Keratinocyte (primary cell): ENCODE measurements at places on chromosomes 1 and 21.
A peak's percentile ranks its signal among the peaks of the same experiment; 100 is the strongest.

GRCh38 chr21:31526040-31526439 lies 133.5 kb upstream of the SOD1 start:
- no peak for DNase-seq

GRCh38 chr1:4602462-4603294 lies 51.7 kb upstream of the AJAP1 start:
- no peak for DNase-seq

DNA sequence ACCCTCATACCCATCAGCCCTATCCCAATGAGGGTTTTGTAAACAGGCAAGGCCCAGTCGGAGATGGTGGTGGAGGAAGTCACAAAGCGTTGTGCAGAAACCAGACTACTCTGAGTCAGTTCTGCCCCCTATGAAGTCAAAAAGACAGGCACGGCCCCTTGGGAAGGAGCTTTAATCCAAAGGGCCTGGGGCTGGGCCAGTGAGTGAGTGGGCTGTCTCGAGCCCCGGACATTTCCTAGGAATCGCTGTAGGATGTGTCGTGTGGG lies 442 bp upstream of the AHCYL1 start:
- DNase-seq = no peak

DNA sequence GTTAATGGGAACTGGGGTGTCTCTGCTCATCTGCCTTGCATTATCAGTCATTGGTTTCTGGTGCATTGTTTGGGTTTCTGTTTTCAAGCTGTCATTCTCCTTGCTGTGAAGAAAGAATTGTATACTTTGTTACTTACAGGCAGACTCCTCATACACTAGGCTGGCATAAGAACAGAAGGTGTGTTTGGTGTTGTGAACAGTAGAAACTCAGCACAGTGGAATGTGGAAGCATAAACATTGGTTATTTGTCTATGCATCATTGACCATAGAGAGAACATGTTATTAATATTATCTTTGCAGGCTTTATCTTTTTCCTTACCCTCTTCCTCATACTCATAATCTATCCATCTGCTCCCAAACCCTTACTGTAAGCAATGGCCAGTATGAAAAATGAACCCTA lies 18.2 kb downstream of the C1orf87 start:
- no peak for DNase-seq

GRCh38 chr1:30609999-30610345 lies 113.4 kb downstream of the MATN1 start:
- no peak for DNase-seq

GRCh38 chr1:179767177-179767581 lies 24.1 kb downstream of the FAM163A start:
- no peak for DNase-seq

DNA sequence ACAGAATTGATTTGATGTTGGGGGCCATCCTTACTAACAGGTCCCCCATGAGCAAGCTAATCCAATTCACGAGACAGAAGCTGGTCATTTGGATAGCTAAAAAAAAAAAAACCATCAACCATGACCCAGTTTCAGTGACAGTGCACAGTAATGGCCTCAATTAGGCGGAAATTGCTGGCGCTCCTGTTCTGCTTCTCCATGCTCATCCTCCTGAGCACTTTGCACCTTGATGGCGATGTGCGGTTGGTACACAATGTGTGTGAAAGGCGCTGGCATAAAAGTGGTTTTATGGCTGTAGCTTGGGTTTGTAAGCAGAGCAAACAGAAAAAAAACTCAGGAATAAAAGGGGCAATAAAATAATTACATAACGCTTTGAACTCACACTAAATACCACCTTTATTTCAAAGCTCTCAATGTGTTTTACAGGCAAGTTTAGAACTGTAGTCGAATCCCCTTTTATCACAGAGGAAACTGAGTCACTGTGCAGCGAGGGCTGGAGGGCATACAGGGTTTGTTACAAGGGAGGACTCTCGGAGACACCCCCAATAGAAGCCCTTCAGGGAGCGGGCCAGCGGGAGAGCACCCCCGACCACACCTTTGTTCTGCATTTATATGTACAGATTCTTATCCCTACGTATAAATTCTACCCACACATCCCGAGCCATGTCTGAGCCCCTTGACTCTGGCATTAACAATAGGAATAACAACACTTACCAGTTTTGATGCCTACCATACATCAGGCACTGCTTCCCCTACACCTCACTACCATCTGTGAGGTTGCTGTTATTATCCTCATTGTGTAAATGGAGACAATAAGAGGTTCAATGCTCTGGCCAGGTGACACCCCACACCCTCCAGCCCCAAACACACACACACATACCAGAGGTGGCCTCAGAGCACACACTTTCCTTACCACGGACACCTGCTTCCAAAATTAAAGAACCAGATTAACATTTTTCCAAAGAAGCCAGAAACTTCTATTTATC lies 213.5 kb upstream of the IRF2BP2 start:
- no peak for DNase-seq

GRCh38 chr21:41167348-41168342 lies at the start of gene BACE2:
TSS of gene BACE2 (plus strand) at chr21:41168160. CDS start at chr21:41168264, 104 bp downstream.
- no peak for DNase-seq

- DNase-seq = no peak
Measured at GRCh38 chr1:91701472-91701869, 184.5 kb downstream of the TGFBR3 start.

- DNase-seq = no peak
Measured at GRCh38 chr1:237250055-237250454, 208.1 kb downstream of the RYR2 start.

DNA sequence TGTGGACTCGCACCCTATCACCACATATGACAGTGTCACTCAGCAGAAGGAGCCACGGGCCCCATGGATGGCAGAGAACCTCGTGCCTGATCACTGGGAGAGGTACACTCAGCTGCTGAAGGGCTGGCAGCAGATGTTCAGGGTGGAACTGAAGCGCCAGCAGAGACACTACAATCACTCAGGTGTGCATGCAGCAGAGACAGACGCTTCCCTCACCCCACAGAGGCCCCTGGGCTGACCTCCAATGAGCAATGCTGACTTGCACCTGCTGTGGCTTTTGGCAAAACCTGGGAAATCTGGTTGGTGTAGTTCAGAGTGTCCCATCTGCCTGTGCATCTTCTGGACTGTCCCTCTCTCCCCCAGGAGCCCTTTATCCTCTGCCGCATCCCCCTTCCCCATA lies 51.9 kb downstream of the KIAA1614 start:
- no peak for DNase-seq

- DNase-seq = no peak
Measured at GRCh38 chr1:221031458-221032203, 152.4 kb downstream of the HLX start.

DNA sequence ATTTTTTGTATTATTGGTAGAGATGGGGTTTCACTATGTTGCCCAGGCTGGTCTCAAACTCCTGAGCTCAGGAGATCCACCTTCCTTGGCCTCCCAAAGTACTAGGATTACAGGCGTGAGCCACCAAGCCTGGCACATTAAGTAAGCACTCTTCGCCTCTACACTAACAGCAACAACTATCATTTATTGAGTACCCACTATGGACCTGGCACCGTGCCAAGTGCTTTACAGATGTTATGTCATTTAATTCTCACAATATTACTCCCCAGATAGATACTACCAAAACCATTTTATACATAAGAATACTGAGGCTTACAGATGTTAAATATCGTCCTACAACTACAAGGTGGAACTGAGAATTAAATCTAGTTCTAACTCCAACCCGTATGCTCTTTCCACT lies 50.1 kb downstream of the TUT4 start:
- DNase-seq = no peak

DNA sequence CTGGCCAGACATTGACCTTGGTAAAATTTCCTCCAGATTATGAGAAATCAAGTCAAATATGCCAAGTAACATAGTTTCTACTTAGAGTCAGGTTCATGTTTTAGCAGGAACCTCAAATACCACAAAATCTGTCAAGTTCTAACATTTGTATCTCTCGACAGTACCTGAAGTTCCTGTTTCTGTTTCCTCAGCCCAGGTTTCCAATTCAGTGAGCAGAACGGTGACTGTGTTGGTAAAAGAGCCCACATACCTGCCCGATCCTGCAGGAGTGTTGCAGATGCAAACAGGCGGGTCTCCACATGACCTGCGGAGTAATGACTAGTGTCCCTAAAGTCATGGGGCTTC lies 57.9 kb upstream of the LGALS8 start:
- peak; percentile 83 for DNase-seq

GRCh38 chr1:11749203-11749689 lies 12.7 kb upstream of the C1orf167 start:
- DNase-seq = peak; percentile 32

DNA sequence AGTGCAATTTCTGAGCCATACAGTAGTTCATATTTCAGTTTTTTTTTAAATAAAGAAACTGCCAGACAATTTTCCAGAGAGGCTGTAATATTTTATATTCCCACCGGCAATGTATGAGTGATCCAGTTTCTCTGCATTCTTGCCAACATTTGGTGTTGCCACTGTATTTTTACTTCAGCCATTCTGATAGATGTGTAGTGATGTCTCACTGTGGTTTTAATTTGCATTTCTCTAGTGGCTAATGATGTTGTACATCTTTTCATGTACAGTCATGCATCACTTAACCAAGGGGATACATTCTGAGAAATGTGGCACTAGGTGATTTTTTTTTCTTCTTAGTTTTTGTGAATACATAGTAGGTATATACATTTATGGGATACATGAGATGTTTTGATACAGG lies 99.6 kb downstream of the CENPF start:
- DNase-seq = no peak

- no peak for DNase-seq
Measured at GRCh38 chr1:240946926-240947325, 335.0 kb upstream of the GREM2 start.

GRCh38 chr1:189804352-189804751 lies 673.3 kb downstream of the BRINP3 start:
- no peak for DNase-seq

DNA sequence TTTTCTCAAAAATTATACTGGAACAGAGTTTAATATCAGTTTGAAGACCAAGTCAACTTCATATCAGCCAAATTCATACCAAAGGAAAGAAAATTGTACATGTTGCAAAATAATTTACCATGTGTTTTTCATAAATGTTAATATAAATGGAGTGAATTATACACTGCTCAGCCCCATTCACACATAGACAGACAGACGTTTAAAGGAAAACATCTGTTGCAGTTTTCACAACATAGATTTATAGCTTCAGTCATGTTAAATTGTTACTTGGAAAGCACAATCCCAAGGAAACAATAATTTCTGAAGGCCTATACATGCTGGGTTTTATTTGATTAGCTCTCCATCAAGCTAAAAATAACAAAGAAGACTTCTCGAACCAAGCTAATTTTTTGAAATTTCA lies 27.8 kb upstream of the HYI start:
- no peak for DNase-seq

DNA sequence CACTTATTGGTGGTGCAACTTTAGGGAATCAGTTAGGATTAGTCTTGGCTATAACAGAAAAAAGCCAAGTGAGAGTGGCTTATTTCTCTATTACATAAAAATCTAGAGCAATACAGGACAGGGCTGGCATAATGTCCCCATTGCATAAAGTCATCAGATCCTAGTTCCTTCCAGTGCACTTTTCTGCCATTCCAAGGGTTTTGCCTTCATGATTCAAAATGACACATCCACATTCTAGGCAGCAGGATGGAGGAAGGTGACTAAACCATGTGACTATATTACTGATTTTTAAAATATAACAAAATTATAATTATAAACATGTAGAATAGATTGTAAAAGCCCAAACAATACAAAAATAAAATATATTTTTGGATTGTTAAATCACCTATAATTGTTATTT lies 18.8 kb downstream of the JUN start:
- no peak for DNase-seq

DNA sequence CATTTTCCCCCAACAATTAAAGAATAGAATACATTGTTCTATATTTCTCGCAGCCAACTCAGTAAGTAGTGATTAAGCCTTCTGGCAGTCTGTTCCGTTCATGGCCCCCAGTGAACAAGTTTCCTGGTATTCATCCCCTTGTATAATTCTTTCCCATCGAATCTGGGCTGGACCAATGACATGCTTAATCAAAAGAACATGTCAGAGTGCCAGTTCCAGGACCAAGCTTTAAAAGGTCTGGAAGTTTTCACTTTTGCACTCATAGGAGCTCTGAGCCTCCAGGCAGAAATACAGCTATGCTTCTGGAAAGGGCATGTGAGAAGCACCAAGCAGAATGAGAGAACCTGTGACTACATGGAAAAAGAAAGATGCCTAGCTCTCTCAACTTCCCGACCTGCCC lies 22.5 kb upstream of the DPYD start:
- no peak for DNase-seq

DNA sequence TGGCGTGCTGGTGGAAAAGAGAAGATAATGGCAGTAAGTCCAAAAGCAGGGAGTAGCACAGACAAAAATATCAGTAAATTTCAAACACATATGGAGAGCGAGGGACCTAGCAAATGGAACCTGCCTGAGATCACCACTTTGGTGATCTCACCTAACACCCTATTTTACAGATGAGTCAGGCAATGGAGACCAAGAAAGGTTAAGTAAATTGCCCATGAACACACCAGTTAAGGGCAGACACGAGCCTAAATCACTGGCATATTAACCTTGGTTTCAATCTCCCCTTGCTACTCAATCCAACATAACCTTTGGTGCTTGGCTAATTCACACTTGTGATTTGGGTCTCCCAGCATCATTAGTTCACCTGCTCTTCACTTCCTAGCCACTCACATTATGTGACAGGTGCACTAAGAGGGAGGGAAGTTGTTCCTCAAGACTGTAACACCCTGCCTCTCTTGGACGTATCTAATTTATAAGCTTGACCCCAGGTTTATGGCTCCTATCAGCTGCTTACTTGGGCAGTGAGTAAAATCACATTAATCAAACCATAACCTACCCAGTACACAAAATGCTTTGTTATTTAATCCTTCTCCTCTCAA lies 11.5 kb downstream of the ZNF697 start:
- DNase-seq = no peak

DNA sequence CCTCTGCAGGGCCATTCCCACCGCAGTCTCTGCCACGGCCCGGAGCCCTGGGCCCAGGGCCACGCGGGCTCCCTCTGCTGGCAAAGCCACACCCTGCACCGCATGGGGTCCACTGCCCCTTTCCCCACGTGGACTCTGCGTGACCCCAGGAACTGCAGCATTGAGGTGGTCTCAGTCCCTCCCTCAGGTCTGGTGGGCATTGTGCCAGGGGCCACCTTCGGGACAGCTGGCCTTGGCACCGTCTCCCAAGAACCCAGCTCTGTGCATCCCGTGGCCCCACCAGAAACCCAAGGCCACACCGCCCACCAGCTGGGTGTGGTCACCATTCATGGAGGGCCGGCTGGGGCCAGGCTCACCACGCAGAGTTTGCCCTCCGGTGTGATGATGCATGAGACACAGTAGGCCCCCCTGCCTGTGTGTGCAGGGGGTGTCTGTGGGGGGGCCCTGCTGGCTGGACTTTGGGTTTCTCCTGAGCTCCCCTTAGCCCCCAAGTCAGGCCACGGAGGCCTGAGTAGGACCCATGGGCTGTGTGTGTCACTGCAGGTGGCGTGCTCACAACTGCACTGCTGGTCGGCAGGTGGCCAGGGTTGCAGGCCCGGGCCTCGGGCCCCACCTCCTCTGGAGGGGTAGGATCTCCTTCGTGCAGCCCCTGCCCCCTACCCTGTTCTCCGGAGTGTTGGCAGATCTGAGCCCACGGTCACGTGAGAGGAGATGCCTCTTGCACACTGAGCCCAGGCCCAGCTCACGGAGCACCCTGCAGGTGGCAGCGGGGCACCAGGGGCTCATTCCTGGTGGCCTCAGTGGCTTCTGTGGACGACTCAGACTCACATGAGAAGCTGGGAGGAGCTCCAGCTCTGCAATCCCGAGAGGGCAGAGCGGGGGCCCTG lies 5.8 kb downstream of the VWA1 start:
- no peak for DNase-seq
